ENCODE measurements at places on chromosomes 4 and X.

DNA sequence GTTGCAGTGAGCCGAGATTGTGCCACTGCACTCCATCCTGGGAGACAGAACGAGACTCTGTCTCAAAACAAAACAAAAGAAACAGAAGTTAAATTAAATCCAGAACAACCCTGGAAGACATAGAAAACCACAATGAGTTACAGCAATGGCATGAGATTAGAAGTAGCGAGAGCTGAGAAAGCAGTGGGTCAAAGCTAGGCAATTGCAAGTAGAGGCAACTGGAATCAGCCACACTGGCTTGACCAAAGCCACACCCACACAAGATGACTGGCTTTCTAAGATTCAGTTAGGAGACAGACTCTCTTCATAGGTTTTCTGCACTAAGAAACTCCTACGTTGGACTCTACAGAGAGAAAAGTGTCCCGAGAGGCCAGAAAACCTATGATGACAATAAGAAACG is 443.0 kb downstream of the GPM6A start:
- DNase-seq: no peak

- no peak for DNase-seq
Measured at GRCh38 chrX:150205011-150205410, 158.1 kb upstream of the MAMLD1 start.

DNA sequence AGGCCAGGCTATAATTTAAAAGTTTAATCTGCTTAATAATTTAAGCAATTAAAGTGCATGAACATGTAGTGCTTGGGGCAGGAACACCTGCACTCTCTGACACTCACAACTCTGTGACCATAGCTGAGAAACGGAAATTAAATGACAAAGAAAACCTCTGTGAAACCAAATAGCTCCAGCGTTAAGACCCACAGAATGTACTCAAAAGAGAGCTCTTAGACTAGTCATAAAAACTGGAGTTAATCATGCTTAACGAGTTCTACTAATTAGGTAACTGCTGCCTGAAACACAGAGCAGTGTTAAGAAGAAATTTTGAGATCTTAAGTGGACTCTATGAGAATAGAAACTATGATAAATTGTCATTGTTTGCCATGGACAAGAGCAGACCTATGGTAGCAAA is 174.4 kb upstream of the SPIN4 start:
- no peak for DNase-seq

GRCh38 chr4:101066626-101067170 is 280.6 kb downstream of the PPP3CA start:
- no peak for DNase-seq

GRCh38 chr4:10856271-10856782 is 171.8 kb upstream of the CLNK start:
- DNase-seq: no peak

DNA sequence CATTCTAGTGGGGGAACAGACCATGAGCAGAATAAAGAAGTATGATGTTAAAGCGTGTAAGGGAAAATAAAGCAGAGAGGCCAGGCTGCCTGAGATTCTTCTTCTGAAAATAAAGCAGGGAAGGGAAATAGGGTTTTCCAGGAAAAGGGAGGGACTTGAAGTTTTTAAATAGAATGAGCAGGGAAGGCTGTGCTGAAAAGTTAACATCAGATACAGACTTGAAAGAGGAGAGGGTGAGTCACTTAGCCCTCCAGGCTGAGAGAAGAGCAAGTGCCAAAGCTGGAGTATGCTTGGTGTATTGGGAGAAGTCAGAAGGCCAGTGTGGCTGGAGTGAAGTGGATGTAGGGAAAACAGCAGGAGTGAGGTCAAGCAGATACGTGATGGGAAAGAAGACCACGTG is 10.0 kb upstream of the PLK4 start:
- no peak for DNase-seq

DNA sequence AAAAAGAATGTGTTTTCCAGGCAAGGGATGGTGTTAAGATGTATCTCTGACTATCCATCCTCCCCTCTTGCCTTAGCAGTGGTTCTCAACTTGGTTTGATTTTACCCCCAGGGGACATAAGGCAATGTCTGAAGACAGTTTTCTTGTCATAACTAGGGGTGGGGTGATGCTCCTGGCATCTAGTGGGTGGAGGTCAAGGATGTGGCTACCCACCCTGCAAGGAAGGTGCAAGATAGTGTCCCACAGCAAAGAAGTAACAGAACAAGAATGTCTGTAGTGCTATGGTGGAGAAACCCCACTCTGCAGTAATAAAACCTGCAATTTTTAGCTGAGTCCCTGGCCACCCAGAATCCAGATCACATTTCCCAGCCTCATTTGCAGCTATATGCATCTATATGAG is 81.2 kb upstream of the TBL1X start:
- no peak for DNase-seq

DNA sequence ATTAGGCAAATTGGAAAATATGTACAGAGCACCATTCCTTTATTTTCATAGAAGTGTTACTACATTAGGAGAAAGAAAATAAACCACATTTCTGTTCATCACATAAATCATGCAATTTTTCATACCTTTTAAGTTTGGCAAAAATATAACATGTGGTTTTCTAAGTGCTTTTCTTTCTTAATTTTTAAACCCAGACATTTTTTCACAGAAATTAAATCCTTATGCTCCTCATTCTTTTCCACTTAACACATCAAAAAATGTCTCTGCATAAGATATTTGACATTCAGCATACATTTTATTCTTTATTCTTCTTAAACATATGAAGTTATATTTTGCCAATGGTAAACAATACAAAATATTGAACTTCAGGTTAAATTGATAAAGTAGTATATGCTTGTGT is 826.6 kb upstream of the SLIT2 start:
- DNase-seq: no peak

Measured in CD4-positive, alpha-beta T cell (primary cell).